Umbilical cord (tissue), 2 donors: ENCODE measurements at places on chromosomes 3 and 15. TPM values are rescaled to one million over a fixed set of nuclear protein-coding genes. Genes with fewer than 3 reads are reported as not detected.

The SAMMSON gene
- 26.2 TPM for total RNA-seq

The TMEM266 gene
- total RNA-seq = 1.4 TPM

The CILP gene
- 70.3 TPM for total RNA-seq

The CACNA2D2 gene
- 0.24 TPM for total RNA-seq

The CELSR3 gene
- total RNA-seq = 3.4 TPM

The SEMA4B gene
- 20.7 TPM for total RNA-seq

The C3orf85 gene
- 2.6 TPM for total RNA-seq

The SNX22 gene
- 4.1 TPM for total RNA-seq

The MYEF2 gene
- 9.6 TPM for total RNA-seq

The SOX2 gene
- 2.2 TPM for total RNA-seq

The GABRR3 gene
- 4.6 TPM for total RNA-seq

The KCNMB3 gene
- 8.2 TPM for total RNA-seq

The SHF gene
- total RNA-seq = 24.1 TPM

The MME gene
- total RNA-seq = 962 TPM

The ADGRG7 gene
- 2.9 TPM for total RNA-seq

The SPTBN5 gene
- 2.2 TPM for total RNA-seq

The ISG20 gene
- total RNA-seq = 4.6 TPM
